GM12864 (cell line): ENCODE measurements at places on chromosomes 11 and 22.
A peak's percentile ranks its signal among the peaks of the same experiment; 100 is the strongest.

DNA sequence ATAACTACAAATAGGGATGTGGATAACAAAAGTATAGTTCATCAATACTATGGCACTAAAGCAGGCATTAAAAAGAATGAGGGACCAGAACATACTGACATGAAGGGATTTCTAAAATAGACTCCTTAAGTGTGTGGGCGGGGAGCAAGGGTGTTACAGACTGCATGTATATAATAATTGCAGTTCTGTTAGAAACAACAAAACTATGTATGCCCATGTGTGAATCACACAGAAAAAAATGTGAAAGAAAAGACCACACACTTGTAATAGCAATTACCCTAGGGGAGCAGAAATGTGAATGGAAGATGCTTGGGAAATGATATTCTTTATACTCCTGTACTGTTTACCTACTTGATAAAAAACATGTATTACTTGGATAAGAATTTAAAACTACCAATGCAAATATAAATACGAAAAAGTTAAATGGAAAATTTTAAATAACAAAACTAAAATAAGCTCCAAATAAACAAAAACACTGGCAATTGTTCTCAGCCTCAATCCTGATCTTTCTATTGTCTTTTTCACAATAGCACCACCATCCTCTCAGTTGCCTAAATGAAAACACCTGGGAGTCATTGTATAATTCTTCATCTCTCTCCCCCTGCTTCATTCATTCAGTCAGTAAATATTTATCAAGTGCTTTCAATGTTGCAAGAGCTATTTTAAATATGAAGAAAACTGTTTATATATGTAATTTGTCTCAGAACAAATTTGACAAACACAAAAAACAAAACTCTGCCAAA, 129.8 kb downstream of the FCHSD2 start:
- DNase-seq = no peak

DNA sequence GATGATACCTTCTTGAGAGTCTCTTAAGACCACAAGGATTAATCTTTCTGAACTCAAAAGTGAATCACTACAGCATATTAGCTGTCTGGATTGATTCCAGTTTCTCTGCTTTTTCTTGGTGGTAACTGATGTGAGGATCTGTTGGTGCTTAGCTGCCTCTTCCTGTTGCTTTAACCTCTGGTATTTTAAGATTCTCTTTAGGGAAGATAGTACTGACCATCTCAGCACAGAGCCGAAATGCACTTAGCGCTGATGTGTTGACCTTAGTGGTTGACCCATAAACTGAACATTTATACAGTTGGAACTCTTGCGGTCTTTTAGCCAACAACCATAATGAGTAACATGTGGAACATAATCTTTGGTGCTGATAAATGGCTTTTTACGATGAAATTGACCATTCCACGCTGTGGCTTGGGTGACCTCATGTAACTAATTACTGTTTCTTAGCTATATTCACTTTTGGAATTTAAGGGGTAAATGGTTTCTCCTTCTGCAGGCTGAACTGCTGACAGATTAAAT, 33.7 kb downstream of the APLP2 start:
- no peak for DNase-seq

DNA sequence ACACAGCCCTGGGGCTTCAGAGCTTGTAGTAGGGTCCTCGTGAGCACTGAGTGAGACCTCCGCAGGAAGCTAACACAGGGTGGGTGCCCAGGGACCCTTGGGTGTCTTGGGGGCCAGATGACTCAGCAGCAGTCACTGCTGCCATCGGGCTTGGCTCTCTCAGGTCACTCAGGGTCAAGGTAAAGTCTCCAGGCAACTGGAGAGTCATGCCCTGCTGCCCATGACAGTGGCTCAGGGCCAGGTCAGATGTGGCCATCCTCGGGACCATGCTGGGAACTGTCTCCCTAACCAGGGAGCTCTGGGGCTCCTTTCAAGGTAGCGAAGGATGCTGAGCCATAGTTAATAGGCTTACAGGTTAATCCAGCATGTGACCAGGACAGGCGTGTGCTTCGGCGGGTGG, 44.4 kb upstream of the SLC22A12 start:
- DNase-seq = no peak

DNA sequence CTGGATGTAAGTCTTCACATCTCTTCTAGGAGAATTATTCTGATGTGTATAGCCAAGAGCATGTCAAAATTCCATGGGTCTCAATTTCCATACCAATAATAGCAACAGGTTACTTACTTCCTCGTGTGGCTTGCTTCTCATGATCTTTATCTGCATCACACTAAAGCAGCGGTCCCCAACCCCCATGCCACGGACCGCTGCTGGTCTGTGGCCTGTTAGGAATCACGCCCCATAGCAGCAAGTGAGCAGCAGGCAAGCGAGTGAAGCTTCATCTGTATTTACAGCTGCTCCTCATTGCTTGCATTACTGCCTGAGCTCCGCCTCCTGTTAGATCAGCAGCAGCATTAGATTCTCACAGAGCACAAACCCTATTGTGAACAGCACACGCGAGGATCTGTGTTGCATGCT, 28.9 kb upstream of the SLC25A1 start:
- no peak for DNase-seq

DNA sequence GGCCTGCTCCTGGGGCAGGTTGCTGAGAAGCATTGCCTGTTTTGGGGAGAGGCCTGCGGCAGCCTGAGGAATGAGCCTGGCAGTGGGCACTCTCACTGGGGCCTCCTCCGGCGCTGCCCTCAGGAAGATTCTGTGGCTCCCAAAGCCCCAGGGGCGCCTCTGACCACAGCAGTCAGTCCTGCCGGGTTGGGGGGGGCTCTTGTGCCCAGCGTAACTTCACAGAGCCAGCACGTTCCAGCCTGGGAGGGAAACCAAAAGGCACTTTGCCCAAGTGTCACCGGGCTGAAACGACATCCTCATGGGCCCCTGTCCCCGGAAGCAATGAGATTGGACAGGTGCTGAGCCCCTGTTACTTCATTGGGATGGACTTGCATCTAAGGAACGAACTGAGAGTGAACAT, 4.3 kb upstream of the LRP5 start:
- DNase-seq = no peak

DNA sequence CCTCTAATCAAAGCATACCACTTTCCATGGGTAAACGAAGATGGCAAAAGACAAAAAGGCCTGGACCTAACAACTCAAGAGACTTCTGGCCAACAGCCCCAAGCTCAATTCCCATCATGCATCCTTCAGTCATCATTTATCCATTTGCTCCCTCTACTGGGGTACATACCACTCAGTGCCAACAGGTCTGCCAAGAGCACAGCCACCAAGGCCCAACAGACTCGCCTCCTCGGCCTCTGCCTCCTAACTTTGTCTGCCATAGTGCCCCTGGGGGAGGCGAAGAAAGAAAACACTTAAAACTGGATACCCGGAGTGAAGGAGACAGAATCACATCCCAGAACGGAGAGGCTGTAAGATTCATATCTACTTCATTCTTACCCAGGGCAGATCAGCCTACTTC, 1.1 kb downstream of the HYOU1 start:
- no peak for DNase-seq

- no peak for DNase-seq
Observed at GRCh38 chr11:127733552-127733951, 733.0 kb upstream of the KIRREL3 start.

DNA sequence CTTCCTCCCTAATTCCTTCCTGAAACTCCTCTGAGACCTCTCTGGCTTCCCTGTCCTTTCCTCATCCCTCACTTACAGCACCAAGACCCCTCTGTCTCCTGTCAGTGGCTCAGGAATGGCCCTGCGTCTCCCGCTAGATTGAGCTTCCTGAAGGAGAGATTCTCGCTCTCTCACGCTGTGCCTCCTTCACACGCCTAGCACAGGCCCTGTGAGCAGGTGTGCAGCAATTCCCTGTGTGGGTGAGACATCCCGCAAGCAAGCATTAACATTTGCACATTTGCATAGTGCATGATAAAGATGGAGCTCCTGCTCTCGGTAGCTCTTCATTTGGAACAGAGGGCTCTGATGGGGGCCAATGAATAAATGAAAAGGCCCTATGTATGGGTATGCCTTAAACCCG, 159.8 kb downstream of the ADAMTS15 start:
- DNase-seq = no peak

DNA sequence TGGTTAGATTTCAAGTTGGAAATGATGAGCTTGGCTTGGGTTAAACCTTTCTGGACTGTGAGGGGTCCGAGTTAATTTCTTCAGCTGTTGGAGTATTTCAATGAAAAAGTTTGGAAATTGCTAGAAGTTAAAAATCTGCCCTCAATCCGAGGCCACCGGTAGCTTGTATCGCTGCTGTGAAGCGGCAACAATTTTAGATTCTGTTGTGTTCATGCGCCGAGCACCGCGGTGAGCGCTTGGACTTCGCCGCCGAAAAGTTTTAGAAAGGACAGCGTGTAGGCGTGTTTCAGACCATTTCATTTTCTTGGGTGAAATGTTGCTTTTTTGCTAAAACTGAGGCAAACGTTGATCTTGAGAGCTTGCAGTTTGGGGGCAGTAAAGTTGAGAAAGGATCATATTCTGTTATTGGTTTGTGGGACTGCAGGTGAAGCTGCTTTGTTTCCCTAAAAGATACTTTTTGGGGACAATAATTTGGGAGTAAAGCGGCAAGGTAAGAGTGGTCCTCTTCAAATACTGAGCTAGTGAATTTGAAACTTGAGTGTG, 928 bp downstream of the FBXO7 start:
- no peak for DNase-seq

- DNase-seq = no peak
Observed at GRCh38 chr11:102138223-102138622, 28.0 kb downstream of the YAP1 start.

DNA sequence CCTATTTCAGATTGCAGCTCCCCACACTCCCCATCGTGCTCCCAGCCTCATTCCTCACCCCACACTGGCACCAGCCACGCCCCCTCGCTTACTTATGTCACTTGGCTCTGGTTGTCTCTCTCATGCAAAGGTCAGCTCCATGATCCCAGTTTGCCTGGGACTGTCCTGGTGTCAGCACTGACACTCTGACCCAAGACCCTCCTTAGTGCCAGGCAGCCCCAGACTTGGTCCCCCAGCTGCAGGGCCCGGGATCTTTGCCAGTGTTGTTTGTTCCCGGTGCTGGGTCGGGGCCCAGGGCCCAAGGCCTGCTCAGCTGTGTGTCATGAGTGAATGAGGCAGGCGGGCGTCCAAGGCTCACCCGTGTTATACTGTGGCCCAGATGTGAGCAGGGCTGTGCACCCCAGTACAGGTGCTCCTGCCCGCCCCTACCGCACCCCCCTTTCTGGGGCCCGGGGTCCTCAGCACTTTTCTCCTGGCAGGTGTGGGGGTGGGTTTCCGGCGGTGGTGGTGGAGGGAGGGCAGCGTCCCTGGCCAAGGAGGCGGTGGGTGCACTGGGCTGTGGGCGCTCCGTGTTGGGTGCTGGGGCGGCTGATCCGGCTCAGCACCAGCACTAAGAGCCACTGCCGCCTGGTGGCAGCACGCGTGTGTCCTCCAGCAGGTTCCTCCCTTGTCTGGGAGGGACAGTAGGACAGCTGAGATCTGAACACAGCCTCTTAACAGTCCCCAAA, 19.5 kb downstream of the IL17REL start:
- DNase-seq = no peak

DNA sequence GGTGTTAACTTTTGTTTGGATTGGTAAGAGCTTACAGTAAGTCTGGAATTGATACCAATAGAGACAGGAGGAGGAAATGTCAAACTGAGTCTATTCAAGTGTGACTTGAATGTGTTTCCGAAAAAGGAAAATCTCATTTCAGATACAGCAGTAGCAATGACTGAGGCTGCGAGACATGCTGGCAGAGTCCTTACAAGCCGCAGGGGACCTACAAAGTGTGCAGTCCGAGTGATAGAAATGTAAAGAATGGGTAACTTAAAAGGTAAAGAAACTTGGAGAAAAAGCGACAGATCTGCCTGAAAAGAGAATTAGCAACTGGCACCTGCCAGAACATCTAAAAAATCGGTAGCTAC, 444 bp downstream of the CWF19L2 start:
- DNase-seq = peak; percentile 8

GRCh38 chr22:43230971-43231723, 44.2 kb upstream of the TTLL12 start:
- peak; percentile 22 for DNase-seq

- DNase-seq = peak; percentile 87
Observed at GRCh38 chr11:36746886-36747710, 149.1 kb upstream of the RAG2 start.

DNA sequence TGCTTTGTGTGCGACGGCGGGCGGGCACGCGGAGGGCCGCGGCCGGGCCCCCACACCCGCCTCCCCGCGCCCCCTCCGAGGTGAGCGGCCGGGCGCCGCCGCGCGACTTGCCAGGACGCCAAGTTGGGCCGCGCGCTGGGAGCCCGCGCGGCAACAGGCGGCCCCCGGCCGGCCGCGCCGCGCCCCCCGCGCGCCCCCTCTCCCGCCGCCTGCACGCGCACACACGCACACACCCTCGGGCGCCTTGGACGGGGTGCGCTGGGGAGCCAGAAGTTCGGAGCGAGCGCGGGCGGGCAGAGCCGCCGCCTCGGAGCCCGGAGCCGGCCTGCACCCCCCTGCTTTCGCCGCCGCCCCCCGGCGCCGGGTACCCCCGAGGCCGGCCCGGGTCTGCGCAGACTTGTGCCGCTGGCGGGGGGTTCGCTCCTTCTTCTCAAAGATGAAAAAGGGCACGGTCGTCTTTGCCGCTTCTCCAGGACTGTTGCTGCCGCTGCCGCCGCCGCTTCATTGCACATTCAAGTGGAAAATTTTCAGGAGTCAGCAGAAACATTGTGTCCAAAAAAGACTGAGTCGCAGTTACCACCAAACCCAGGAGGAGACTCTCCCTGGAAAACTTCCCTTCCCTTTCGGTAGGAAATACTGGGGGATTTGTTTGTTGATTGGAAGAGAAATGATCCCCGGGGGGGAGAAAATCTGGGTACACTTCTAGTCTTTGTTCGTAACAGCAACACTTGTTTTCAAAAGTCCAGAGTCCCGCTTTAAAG, 895 bp downstream of the TEAD1 start:
- DNase-seq = no peak

DNA sequence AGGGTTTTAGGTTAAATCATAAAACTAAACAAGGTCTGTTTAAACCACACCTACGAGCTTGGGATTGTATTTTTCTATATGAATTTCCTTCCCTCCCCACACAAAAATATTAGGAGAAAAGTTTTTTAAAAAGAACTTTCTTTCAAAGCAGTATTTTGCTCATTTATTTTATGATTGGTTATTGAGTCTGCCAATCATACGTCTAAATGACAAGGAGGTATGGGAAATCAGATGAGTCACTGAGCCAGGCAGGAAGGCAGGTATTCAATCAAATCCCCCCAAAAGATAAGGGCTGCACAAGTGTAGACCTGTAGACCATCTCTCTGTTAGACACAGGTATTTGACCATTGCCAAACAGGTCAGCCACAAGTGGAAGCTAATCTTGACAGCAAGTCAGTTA, 440.1 kb upstream of the CCDC90B start:
- no peak for DNase-seq

DNA sequence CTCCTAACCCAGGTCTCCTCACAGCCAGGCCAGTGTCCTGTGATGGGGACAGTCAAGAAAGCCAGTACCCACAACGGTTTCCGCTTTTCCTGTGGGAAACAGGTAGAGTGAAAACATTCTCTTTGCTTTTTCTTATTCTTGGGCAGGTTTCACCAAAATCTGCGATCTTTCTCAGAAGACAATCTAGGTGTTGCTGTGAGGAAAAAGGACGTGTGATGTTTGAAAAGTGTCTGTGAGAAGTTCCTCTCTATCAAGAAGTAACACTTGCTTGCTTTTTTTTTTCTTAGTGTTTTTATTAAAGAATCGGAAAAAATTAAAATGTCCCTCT, 9.2 kb upstream of the IL2RB start:
- no peak for DNase-seq

GRCh38 chr11:125489166-125489565, 6.9 kb downstream of the FEZ1 start:
- DNase-seq = no peak
